Activated CD4-positive, CD25-positive, alpha-beta regulatory T cell treated with anti-CD3 and anti-CD28 coated beads, Interleukin-2, amount 50 U/mL, for 72 hours (primary cell): ENCODE measurements at places on chromosomes 13 and 19.

DNA sequence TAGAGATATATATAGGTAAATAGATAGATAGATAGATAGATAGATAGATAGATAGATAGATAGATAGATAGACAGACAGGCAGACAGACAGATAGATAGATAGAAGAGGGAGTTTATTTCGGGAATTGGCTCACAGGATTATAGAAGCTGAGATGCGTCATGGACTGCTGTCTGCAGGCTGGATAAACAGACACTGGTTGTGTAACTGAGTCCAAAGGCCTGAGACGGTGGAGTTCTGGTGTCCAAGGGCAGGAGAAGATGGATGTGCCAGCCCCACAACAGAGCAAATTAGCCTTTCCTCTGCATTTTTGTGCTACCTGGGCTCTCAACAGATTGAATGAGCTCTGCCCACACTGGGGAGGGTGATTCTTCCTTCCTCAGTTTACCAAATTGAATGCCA is 2.7 kb downstream of the CYP4F3 start:
- no peak for DNase-seq

GRCh38 chr13:99659866-99660554 is 158.7 kb downstream of the TM9SF2 start:
- no peak for DNase-seq

DNA sequence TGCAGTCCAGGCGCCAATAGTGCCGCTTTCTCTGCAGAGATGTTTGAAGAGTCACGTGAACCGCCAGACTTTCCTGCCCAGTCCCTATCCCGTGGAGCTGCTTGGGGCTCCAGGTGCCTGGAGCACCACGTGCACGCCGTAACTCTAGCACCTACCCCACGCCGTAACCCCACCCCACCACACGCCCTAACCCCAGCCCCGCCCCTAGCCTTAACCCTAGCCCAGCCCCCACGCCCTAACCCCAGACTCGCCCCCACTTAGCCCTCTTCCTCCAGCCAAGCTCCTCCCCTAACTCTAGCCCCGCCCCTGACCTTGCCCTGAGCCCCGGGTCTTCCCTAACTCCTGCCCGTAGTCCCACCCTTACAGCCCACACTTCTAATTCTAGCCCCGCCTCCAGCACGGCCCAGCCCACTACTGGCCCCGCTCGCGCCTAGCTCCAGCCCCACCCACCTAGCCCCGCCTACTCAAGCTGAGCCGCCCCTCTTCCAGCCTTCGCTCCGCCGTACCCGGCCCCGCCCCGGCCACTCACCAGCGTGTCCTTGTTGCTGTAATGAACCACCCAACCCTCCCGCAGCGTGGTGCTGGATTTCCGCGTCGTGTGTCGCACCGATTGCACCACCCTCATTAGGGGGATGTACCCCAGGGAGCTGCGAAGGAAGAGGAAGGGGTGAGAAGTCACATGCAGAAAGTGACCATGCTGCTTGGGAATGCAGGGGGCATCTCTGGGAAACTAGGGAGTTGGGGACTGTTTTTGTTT is 19.5 kb downstream of the PRKD2 start:
- no peak for DNase-seq

GRCh38 chr19:3368848-3369336 is 2.5 kb downstream of the NFIC start:
- no peak for DNase-seq
